ENCODE measurements at places on chromosomes 12 and 14. TPM values are rescaled to one million over a fixed set of nuclear protein-coding genes. Genes with fewer than 3 reads are reported as not detected.

The C12orf42 gene
- not detected for total RNA-seq

The SLC7A8 gene
- total RNA-seq = 9.0 TPM

The NR4A1 gene
- 190 TPM for total RNA-seq

DNA sequence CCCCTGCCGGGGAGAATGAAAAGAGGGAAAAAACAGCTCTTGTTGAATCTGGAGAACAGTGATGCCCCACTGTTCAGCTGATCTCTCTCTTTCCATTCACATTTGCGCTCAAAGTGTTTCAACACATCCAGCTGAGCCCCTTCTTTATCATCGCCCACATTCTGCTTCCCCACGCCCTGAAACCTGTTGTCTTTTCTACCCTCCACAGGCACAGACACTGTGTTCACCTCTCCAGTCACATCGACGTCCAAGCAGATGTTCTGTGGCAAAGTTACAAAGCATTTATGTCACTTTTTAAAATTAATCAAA lies 338.7 kb downstream of the EGLN3 start:
- DNase-seq = no peak

DNA sequence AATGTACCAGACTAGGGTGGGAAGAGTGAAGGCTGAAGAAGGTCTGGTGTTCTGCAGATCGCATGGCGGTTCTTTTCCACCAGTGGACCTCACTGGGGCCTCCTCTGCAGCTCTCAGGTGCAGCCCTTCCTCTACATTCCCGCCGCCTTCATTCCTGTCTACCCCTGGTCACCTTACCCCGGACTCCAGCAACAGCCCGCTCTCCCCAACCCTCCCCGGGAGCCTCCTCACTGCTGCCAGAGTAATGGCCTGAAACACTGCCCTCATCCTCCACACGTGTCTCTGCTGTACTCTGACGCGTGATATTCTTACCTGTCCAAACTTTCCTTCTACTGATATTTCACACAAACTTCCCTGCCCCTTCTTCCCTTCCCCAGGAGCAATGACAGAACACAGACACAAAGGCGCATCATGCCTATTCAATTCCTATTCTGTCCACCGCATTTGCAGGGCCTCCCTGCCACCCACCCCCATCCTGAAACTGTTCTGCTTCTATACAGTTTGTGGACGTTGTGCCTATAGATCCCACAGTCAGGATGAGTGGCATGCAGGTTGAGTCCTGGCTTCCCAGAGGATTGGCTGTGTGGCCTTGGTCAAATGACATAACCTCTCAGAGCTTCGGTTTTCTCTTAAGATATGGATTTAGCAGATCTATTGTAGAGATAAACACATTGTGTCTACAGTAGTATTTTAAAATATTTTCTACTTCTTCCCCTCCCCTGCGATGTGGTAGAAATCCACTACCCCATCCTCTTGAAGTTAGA lies 1.7 kb upstream of the NUAK1 start:
- peak; percentile 16 for DNase-seq

DNA sequence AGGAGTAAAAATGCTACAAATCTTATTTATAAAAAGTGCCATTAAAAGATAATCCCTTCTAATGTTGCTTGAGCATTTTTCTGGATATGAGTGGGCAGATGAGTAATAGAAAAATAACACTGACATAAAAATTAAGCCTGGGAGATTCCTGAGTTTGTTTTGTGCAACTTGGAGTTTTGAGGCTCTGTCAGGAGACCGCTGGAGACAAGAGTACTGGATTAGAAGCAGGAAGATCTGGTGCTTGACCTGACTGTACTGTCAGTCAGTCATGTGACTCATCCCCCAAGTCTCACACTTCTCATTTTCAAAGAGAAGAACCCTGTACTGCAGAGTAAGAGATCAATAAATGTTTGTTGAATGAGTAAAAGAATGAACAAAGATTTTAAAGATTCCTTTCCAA lies 29.4 kb downstream of the ANO4 start:
- DNase-seq = no peak

DNA sequence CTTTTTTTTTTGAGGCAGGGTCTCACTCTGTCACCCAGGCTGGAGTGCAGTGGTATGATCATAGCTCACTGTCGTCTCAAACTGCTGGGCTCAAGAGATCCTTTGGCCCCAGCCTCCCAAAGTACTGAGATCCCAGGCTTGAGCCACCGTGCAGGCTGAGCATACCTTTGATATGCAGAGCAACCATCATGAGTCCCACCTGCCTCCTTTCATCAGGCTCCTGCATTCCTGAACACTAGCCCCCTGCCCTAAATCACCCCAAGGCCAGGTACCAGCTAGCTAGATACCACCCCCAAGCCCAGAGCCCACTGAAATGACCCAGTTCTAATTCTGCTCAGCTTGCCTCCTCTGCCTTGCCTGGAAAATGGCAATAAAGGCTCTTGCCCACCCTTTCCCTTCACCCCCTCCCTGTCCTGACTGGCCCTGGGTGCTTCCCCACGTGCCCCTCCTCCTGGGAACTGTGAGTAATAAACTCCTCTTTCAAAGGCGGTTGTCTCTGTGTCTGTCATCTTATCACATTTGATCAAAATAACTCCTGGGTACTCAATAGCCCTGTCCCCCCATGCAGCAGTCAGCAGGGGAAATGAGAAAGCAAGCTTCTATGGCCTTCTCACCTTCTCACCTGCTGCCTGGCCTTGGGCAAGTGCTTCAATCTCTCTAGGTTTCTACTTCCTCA lies 6.4 kb upstream of the BRF1 start:
- no peak for DNase-seq

- no peak for DNase-seq
Measured at GRCh38 chr14:82488473-82488872, 954.8 kb upstream of the SEL1L start.

- DNase-seq = no peak
Measured at GRCh38 chr14:97120611-97121031, 323.4 kb downstream of the VRK1 start.

DNA sequence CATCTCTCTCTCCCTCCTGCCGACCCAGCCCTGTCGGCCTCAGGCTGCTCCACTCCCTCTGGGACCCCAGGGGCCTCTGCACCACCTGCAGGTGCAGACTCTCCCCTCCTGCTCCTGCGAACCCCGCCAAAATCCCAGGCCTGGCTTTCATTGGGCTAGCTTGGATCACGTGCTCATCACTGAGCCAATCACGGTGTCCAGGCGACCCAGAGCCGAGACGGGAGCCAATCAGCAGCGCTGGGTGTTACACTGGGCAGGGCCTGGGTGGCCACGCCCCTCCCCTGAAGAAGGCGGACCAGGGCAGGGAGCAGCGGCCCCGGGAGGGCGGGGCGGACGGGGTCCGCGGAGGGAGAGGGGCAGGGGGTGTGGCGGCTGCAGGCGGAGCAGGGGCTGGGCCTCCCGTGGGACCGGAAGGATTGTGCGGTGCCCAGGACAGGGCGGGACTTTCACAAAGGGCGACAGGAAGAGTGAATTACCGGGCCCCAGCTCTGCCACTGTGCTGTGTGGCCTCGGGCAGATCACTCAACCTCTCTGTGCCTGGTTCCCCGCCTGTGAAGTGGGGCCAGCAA lies 66.6 kb upstream of the FBRSL1 start:
- no peak for DNase-seq
